ENCODE measurements at places on chromosomes 13 and 19.

DNA sequence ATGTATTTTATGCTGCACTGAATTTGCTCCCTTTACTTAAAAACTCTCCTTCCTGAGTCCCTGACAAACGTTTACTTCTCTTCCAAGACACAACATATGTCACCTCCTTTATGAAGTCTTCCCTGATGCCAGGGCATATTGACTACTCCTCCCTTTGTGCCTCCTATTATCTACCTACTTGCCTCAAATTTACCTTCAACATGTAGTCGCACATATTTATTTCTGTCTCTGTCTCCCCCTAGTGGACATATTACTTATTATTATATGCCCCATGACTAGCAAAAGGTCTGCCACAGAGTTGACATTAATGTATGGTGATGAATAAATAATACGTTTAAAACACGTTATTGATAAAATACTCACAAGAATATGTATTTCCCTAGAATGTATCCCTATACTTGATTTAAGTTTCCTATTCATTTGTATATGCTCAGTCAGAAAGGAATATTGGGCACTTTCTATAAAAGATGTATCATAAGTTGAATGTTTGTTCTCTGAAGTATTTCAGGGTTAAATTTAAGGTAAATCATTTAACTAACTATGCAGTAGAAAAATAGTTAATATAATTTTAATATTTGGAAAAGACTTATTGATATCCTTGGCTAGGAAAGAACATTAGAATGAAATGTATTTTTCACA is 250.3 kb upstream of the ATXN8OS start:
- DNase-seq: no peak

GRCh38 chr13:60000976-60001375 is 162.8 kb downstream of the DIAPH3 start:
- no peak for DNase-seq

DNA sequence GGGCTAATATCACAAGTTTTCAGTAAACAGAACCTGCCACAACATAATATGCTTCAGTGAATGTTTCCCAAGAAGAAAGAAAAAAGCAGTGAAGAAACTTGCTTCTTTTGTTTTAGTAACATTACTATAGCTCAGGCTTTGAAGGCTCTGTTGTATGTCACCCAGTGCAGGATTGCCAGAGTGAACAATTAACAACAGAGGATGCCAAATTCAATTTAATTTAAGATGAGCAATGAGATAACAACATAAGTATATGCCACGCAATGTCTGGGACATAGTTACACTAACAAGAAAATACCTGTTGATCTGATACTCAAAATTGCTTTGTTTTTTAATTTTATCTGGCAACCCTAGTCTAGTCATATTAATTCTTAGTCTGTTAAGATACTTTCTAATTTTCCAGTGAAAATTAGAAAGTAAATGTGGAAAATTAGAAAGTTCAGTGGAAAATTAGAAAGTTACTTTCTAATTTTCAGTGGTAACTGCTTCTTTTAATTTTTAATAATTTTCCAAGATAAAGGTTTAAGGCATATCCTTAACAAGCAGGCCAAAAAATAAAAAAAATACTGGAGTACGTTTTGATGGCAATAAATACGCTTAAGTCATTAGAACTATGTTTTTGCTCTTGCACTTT is 336.3 kb downstream of the SLITRK6 start:
- no peak for DNase-seq

DNA sequence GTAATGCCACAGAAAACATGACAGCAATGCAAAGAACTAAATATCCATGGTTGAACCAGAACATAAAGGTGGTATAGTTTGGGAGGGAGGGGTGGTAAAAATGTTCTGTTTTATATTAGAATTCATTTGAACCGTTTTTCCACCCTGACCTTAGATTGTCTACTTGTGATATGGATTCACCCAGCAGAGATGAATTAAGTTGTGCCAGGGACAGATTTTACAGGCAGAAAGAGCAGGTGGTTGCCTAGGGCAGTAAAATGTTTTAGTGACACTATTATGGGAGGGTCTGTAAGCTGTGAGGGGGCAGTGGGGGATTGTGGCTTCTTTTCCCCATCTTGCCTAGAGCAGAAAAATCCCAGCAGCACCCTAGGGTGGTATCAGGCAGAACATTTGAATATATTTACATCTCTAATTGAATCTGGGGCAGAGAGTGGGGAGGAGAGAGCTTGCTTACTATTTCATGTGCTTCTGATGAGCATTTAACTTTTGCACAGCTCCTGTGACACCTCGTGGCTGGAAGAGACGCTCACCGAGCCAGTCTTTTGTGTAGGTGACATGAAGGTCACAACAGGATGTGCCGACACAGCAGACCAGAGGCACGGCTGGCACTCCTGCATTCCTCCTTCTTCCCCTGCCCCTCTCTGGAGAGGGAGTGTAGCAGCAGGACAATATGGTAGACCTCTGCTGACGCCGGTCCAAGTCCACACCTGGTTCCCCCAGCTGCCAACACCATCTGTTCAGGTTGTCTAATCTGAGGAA is 452.3 kb downstream of the IRS2 start:
- no peak for DNase-seq

- DNase-seq: no peak
Observed at GRCh38 chr13:23547000-23547590, 23.1 kb upstream of the TNFRSF19 start.

DNA sequence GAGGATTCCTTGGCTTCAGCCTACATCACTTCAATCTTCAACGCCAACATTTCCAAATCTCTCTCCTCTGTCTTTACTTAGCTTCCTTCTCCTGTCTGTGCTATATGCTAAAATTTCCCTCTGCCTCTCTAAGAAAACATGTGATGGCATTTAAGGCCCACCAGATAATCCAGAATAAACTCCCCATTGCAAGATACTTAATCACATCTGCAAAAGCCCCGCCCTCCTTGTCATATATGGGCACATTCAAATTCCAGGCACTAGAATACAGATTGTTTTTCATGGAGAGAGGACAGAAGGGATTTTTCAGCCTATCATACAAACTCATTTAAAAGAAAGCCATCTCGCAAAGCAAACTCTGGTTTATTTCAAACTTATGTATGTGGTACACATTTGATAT is 16.2 kb downstream of the ARGLU1 start:
- DNase-seq: no peak

DNA sequence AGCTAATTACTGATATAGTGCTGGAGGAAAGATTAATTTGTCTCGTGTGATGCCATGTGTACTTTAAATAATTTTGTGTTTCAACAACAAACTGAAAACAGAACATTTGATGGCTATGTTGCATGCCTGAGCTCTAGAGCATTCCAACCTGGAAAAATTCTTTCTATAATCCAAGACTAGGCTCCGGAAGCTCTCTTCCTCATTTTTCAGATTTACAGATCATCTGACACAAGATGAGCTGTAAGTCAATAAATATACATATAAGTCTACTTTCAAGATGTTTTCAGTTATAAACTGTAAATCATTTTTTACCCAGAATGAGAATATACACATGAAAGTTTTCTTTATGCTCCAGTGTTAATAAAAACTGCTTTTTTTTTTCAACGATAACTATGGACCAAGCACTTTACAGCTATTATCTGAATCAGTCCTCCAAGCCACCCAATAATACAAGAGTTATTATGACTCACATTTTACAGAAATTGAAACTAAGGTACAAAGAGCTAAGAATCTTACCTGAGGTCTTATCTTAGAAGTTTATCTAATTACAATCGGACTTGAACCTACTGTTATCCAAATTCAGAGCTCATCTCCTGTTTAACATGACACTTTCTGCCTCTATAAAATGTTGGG is 6.4 kb upstream of the FOXO1 start:
- DNase-seq: no peak
